Colonic mucosa (tissue), 4 donors: ENCODE measurements at places on chromosomes 4 and X. TPM values are rescaled to one million over a fixed set of nuclear protein-coding genes. Genes with fewer than 3 reads are reported as not detected.

DNA sequence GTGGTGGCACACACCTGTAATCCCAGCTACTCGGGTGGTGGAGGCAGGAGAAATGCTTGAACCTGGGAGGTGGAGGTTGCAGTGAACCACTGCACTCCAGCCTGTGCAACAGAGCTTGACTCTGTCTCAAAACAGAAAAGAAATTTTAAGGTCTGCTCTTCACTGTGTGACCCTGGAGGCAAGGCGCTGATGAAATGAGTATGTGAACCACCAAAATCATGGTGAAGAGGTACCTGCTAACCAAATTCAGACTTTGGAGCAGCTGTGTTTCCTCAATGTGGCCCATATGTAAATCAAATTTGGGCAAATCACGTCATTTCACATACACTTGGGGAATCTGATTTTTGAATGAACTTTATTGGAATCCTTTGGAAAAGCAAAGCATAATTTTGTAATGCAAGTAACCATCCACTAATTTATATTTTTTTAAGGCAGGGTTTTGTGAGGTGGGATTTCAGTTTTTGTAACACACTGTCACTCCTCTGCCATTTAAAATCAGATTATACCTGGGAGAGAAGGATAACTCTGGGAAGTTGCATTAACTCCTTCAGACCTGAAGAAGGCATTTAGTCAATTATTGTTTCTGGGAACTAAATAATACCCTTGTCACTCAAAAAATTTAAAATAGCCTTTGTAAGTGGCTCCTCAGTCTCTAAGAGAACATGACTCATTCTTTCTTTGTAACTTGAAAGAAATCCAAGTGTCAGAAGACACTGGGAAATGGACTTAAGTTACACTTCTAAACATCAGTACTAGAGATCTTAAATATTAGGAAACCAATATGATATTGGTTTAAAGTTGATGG is 24.0 kb downstream of the DOCK11 start:
- H3K36me3 ChIP-seq: no peaks in the 10 kb centered on the region
- no peaks in the 10 kb centered on the region for H3K4me1 ChIP-seq
- H3K4me3 ChIP-seq: no peak overlapping the region
- no peaks in the 10 kb centered on the region for H3K27me3 ChIP-seq

GRCh38 chr4:70930530-70931256 is 28.5 kb downstream of the MOB1B start:
- no peak overlapping the region for H3K27ac ChIP-seq
- no peaks in the 10 kb centered on the region for H3K4me1 ChIP-seq
- H3K27me3 ChIP-seq: no peaks in the 10 kb centered on the region
- no peak overlapping the region for H3K4me3 ChIP-seq
- no peak for DNase-seq

Gene ADAMTS3
- total RNA-seq: 0.15 TPM

GRCh38 chr4:168639914-168640313 is 143.1 kb downstream of the PALLD start:
- H3K4me3 ChIP-seq: no peak overlapping the region
- H3K27me3 ChIP-seq: no peaks in the 10 kb centered on the region
- no peaks in the 10 kb centered on the region for H3K36me3 ChIP-seq
- H3K27ac ChIP-seq: no peak overlapping the region

- peaks cover 47% of the 10 kb centered on the region for H3K4me1 ChIP-seq
- H3K4me3 ChIP-seq: no peak overlapping the region
- H3K27me3 ChIP-seq: no peaks in the 10 kb centered on the region
- no peaks in the 10 kb centered on the region for H3K36me3 ChIP-seq
- H3K27ac ChIP-seq: no peak overlapping the region
Measured at GRCh38 chr4:1206299-1207156, 34.1 kb upstream of the SPON2 start.
